Astrocyte of the cerebellum (primary cell): ENCODE measurements at places on chromosomes 12 and 14.

DNA sequence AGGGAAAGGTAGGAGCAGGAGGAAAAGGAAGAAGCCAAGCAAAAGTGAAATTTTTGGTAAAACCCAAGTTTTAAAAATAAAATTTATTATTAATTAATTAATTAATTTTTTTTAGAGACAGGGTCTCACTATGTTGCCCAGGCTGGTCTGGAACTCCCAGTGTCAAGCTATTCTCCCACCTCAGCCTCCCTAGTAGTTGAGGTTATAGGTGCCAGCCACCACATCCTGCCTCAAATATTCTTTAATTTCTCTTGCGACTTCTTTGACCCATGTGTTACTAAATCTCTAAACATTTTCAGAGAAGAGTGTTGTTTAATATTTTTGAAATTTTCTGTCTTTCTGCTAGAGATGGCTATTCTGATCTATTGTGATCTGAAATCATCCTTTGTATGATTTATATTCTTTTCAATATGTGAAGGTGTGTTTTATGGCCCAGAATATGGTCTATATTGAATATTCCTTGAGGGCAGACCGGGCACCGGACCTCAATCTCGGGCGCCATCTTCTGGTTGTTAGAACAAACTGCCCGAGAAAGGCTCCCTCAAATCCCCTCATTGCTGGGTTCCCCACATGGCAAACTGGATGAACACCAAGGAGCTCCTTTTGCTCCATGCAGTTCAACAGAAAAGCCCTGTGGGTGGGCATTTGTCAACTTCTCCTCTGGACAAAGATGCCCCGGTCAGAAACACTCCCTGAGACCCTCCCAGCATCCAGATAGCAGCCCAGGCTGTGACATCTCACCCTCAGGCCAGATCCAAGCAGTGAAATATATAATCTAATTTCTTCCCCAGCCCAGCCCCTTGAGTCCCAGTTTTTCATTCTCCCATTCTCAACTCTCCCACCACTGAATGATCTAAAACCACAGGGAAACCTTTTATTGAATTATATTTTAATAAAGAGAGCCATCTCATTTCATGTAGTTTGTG, 110.5 kb downstream of the ASCL4 start:
- peak; percentile 20 for DNase-seq

- no peak for DNase-seq
Observed at GRCh38 chr14:85306024-85306423, 223.9 kb upstream of the FLRT2 start.

DNA sequence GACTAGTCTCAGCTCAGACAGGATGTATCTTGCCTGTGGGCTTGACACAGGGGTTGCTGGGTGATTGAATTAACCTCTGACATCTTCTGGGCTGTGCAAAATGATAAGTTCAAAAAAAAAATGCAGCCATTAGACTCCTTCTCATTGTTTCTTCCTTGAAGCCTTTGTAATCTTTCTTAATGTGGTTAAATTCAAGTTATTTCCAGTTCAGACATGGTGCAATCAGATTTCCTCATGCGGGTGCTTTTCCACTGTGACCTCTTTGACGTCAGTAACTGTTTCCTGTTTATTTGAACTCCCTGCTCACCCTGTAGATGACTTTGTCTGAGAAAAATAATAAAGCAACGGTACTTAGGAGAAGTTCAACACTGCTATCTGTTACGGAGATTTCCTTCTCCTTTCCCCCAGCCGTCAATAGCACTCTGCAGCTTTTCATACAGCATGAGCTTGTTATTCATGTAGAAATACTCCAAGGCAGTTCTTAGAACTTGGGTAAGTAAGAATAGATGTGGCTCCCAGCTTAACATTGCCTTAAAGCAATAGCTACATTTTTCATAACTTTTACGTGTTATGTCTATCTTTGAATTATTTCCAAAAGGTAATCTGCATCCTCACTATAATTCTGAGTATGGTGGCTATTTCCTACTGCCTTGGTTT, 155.5 kb downstream of the PRKCH start:
- DNase-seq, result peak; percentile 64

DNA sequence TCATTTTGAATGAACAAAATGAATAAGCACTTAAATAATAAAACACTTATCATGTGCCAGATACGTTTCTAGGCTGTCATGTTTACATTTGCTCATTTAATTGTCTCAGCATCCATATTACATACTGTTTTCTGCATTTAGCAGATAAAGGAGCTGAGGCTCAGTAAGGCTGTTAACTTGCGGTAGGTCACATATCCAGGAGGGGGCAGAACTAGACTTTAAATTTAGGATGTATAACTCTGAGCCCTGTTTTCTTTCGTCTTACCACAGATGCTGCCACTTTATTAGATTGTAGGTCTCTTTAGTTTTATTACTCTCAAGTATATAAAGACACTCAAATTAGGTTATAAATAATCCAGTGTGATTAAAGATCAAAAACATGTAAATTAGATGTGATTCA, 17.7 kb downstream of the IRAK4 start:
- no peak for DNase-seq

DNA sequence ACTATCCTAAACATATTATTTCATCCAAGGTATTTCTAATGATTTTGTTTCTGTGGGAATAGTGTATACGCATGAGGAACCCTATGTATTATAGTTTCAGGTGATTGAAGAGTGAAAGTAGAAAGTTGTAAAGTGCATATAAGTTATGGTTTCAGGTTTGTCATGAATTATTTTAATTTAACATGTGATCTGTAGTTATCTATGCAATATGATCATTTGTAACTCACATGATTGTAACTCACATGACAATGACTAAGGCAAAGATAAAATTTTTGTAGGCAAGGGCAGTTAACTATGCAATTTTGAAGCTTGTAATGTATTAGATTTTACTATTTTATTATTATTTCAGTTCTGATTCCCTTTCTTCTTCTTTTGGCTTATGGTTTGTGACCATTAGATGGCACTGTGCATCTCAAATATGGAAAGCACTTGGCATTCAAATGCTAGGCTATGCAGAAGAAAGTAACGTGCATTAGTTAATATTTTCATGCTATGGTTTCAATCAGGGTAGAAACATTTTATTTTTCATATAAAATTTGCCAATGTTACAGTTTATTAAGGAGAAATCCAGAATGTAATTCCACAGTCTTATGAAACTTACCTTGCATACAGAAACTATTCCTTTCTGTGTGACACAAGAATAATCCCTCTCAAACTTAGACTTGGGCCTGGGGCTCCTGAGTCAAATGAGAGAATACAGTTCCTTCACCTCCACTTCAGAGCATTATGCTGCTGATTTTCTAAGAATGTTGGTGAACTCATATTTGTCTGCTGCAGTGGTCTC, 15.8 kb upstream of the TMEM30B start:
- peak; percentile 26 for DNase-seq

- no peak for DNase-seq
Observed at GRCh38 chr12:79858518-79858917, 76.4 kb downstream of the PPP1R12A start.

GRCh38 chr14:31410048-31410650, 10.2 kb downstream of the HEATR5A start:
- no peak for DNase-seq

GRCh38 chr14:103089386-103090335, 4.9 kb upstream of the EXOC3L4 start:
- DNase-seq, result no peak

DNA sequence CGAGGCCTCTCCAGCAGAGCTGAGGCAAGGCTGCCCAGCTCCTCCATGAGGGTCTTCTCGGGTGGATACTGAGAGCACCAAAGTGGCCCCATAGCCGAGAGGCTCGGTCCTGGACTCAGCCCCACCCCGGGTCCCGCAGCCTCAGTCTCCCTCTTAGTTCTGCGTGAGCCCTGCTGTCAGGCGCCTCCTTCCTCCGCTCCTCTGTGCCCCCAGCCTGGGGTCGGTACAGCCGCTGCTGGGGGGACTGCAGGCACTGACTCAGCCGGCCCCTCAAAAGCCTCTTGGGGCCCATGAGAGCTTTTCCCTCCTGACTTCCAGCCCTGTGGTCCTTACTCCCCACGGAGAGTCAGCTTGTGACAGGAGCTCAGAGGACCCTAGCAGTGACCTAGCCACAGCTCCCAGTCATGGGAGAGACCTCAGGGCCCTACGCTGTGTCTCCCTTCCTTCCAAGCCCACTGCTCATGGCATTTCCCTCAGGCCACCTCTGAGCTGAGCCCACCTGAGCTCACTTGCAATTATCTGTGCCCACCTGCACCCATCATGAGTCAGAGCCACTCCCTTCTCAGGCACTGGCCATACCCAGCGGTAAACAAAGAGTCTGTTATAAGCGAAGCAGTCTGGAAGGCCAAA, 295.0 kb upstream of the RTL1 start:
- no peak for DNase-seq

- DNase-seq, result no peak
Observed at GRCh38 chr14:74841230-74842207, 34.4 kb downstream of the PROX2 start.

DNA sequence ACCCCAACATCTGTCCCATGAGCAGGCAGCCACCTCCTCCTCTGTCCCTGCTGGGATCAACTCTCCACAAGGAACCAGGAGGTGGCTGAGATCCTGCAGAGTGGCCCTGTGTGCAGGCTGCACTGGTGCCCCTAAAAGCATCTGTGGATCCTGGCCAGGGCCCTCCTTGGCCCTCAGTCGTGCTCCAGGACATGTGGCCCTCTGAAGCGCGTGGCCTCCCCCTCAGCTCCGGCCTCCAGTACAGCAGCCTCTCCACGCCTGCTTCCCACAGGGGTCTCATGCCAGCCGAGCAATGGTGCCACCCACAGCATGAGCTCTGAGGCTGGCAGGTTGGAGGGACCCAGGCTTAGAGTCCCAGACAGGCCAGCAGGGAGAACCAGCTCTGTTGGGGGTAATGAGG, 77.4 kb upstream of the NOS1 start:
- DNase-seq, result no peak

GRCh38 chr12:109475993-109476806, 900 bp downstream of the KCTD10 start:
- no peak for DNase-seq

DNA sequence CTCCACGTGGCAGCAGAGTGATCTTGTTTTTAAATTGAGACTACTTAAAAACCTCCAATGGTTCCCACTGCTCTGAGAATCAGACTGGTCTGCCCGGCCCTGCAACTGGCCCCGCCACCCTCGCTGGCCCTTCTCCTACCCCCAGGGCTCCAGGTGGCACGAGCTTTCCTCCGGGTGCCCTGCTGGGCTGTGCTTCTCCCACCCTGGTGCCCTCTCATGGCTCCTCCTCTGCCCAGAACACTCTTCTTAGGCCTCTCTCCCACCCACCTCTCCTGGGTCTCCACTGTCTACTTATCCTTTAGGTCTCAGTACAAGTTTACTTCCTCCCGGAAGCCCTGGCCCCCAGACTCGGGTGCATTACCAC, 26.5 kb downstream of the CCDC92 start:
- DNase-seq, result no peak

DNA sequence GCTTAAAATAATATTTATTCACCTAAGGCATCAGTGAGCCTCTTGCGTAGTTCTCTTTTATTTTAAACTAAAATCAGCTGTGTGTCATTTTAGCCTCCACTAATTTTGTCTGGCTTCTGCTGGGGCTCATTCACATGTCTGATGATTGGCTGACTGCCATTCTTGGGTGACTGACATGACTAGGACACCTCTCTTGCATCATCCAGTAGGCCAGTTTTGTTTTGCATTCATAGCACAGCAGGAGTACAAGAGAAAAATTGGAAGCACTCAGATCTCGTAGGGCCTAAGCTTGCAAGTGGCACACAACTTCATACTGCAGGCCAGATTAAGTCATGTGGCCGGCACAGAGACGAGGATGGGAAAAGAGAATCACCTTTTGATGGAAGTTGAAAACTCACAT, 1226.5 kb downstream of the GALC start:
- DNase-seq, result no peak

DNA sequence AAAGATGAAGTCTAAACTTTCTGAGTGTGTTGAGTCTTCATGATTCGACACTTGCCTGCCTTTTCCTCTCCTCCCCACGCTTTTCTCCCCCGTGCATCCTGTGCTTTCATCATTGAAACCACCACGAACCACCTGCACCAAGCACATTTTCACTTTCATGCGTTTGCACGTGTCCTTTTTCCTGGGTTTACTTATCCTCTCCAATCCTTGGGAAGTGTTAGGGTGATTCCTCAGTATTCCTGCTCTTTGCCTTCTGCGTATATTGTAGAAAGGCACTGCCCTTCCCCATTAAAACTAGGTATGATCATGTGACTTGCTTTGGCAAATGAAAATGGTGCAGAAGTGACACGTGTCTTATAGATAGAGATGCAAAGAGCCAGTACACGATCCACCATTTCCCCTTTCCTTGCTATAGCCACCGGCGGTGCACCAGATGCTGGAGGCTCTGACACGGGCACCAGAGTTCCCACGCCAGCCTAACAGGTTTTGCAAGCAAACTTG, 106.6 kb downstream of the BRMS1L start:
- no peak for DNase-seq

DNA sequence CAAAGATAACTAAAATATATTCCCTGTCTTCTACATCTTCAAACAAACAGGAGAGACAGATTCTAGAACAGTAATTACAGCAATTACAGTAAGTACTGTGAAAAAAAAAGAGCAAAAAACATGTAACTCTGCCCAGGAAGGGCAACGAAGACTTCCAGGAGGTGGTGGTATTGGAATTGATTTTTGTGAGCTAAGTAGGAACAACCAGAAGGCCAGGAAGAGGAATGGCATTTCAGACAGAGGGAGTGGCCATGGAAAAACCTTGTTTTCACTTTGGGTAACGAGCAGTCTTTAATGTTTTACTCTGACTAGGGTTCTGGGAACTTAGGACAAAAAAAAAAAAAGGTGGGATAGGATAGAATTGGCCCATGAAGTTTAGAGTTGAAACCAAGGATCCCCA, 196.3 kb upstream of the PLEKHG7 start:
- DNase-seq, result no peak

GRCh38 chr12:79690638-79691510, at the start of gene PAWR:
Gene PAWR (minus strand): TSS chr12:79690964. CDS start chr12:79690244, 720 bp downstream.
- DNase-seq, result peak; percentile 66

- no peak for DNase-seq
Observed at GRCh38 chr12:44847888-44848702, 28.0 kb downstream of the NELL2 start.

- peak; percentile 18 for DNase-seq
Observed at GRCh38 chr14:74326369-74327152, 21.7 kb upstream of the VRTN start.

- no peak for DNase-seq
Observed at GRCh38 chr12:57165741-57166140, 18.3 kb upstream of the LRP1-AS start.

- DNase-seq, result no peak
Observed at GRCh38 chr12:4864575-4864974, 45.1 kb upstream of the KCNA1 start.

DNA sequence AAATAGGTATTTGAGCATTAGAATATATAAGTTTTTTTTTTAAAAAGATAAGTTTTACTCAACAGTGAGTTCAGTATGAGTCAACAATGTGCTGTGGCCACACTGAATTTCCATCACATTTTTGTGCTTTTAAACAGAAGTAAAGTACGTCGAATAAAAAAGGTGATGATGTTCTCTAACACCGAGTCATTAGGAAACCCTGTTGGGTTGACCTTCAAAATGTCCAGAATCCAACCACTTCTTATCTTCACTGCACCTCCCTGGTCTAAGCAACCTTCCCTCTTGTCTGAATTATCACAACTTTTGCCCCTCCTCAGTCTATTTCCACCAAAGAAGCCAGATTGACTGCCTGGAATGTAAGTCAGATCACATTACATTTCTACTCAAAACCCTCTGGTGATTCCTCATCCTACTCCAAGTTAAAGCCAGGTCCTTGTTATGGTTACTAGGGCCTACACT, 43.0 kb upstream of the SYCP3 start:
- DNase-seq, result no peak

- no peak for DNase-seq
Observed at GRCh38 chr12:54144738-54145137, 44.0 kb downstream of the SMUG1 start.
